ENCODE measurements at places on chromosomes 5 and 9. TPM values are rescaled to one million over a fixed set of nuclear protein-coding genes. Genes with fewer than 3 reads are reported as not detected.

The TSSK1B gene
- not detected for total RNA-seq

The SLC6A7 gene
- not detected for total RNA-seq

The COMMD10 gene
- 18.1 TPM for total RNA-seq

The PCDHGB1 gene
- total RNA-seq: not detected

The DMRT3 gene
- not detected for total RNA-seq

Data from activated CD8-positive, alpha-beta memory T cell treated with anti-CD3 and anti-CD28 coated beads for 36 hours (primary cell).